ENCODE measurements at places on chromosomes 7 and 10.

DNA sequence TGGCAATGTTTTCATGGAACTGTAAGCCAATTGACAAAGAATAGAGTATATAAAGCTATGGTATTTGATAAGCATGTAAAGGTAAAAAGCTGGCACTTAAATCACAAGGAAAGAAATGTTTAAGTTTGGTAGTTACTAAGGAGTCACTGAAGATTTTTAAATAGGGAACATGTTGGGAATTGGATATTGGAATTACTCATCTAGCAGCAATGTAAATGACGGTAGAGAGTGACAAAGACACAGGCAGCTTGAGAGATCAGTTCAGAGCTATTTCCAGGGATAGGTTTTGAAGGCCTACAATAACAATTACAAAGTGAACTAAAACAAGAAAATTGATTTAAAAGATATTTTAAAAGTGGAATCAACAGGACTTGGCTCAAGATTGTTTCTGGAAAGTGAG is 36.8 kb downstream of the SP8 start:
- DNase-seq = no peak

GRCh38 chr7:137674551-137675409 is 172.0 kb downstream of the DGKI start:
- DNase-seq = no peak

DNA sequence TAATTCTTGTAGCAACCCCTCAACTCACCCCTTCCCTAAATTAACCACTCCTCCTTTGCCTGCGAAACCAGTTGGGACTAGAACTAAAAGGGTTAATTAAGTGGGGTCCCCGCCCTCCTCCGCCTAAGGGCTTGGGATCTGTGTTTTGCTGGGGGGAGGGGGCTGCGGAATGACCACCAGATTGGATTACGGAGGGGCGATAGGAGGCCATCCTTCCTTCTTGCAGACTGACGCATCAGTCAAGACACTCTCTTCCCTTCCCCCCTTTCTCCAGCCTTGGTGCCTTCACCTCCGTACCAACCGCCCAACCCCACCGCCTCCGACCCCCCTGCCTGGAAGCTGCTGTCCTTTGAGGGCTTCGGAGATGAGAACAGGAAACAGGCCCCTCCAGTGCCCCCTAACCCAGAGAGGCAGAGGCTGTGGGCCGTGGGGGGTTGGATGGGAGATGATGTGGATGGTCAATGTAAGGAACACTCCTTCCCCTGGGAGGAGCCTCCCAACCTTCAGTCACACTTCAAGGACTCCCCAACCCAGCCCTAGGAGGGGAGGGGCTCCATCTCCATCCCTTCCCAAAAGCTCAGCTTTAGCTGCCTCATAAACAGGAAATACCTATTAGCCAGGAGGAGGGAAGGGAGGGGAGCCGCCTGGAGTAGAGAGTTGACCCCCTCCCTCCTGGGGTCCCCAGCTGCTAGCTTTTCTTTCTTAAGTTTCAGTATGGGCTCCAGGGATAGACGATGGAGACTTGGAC is 997 bp upstream of the LDB1 start:
- no peak for DNase-seq

DNA sequence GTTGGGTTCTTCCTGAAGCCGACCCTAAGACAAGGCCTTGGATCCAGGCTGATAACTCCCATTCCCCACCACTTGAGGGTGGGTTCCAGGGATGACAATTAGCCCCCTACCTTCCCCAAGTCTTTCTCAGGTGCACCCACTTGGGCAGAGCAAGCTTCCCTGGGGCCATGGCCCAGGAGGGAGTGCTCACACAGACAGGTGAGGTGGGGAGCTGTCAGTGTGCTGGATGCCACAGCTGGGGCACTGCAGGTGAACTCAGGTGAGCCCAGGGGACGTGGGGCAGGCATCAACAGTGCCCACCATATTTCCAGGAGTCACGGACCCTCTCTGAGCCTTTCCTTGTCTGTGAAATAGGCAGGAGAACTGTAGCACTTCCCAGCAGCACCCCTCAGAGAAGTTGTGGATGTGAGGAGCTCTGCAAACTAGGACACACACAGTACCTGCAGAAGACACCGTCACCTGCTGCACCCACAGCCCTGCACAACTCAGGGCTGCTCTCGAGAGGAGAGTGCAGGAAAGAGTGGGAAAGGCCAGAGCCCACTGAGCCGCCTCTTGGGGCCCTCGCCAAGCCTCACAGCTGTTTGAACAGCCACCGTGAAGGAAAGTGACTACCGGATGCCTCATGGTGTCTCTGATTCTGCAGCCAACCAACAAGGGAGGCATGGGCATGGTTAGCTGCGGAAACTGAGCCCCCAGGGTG is 17.9 kb downstream of the SH3PXD2A start:
- DNase-seq = no peak

DNA sequence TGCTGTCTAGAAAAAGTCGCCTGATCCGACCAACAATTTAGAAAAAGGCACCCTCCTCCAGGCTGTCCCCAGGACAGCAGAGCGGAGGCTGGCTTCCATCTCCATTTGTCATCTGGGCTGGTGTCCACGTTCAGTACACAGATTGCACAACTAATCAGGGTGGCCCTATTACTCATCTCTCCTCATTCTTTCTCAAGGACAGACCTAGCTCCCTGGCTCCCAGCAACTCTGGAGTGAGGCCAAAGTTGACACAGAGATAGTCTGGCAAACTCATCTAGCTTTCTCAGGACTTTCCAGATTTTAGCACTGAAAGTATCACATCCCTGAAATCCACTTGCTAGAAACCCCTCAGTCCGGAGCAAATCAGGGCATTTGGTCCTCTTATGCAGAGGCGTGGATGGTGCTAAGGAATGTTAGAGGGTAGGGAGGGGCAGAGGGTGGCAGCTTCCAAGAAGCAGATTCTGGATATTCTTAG is 75.1 kb downstream of the DNAH11 start:
- peak; percentile 79 for DNase-seq

- no peak for DNase-seq
These were observed 42.9 kb downstream of the MKI67 start for GRCh38 chr10:128083191-128083895.

DNA sequence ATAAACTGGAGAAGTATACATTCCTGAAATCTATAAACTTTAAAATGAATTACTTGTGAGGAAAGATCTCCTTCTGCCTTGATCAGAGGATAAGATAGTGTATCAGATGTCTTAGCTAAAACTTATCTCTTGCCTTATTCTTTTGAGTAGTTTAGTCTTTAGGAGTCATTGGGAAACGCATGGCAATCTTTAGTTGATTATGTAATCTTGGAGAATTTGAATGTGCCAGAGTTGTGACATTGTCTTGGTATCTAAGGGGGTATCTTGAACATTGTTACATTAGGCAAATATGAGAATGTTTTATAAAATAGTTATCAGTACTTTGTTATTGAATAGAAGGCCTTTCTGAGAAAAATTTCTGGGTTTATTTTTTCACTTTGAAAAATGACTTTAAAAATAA is 61.6 kb upstream of the ADRA2A start:
- no peak for DNase-seq

GRCh38 chr10:132684164-132684891 is 101.6 kb downstream of the NKX6-2 start:
- DNase-seq = no peak

DNA sequence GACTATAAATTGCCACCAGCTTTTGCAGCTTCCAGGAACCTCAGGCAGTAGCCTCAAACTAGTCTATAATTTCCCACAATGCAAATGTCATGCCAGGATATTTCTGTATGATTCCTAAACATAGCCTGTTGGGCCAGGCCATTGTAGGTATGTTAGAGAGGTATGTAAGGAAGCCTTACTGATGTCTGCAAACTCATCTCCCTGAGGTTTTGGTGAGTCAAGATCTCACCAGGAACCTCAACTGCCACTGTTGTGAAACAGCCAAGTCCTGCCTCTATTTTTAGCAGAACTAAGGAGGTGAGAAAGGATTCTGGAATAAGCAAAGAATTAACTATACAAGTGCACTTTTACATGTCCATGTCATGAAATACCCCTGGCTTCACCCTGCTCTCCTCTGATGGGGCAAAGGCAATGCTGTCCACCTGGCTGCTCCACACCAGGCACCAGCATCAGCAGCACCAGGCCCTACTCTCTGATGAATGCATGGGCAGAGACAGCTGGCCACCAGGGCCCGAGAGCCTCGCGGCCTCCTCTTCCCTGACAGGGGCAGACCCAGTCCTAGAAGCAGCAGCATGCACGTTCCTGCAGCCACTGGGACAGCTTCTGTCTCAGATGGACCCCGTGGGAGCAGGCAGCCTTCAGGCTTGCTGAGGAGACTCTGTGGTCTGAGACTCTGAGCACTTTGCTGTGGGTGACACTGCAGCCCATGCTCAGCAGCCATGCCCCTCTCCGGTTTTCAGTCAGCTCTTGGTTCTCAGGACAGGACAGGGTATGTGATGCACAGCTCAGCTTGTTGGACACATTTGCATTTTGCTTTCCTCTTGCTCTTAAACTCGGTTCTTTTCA is 147.3 kb downstream of the ZMYND11 start:
- DNase-seq = no peak

GRCh38 chr7:130872341-130872740 is 138.3 kb upstream of the KLF14 start:
- DNase-seq = no peak

- peak; percentile 51 for DNase-seq
These were observed 44.5 kb downstream of the ICA1 start for GRCh38 chr7:8217200-8218068.

- DNase-seq = no peak
These were observed 437.0 kb downstream of the SUGCT start for GRCh38 chr7:40571796-40572195.

- DNase-seq = no peak
These were observed 26.0 kb downstream of the HSPA12A start for GRCh38 chr10:116716381-116716780.

Measured in HepG2 (cell line).